Naive thymus-derived CD4-positive, alpha-beta T cell (primary cell): ENCODE measurements at places on chromosomes 7 and 10. TPM values are rescaled to one million over a fixed set of nuclear protein-coding genes. Genes with fewer than 3 reads are reported as not detected.

The PNLIP gene
- polyA plus RNA-seq = not detected

DNA sequence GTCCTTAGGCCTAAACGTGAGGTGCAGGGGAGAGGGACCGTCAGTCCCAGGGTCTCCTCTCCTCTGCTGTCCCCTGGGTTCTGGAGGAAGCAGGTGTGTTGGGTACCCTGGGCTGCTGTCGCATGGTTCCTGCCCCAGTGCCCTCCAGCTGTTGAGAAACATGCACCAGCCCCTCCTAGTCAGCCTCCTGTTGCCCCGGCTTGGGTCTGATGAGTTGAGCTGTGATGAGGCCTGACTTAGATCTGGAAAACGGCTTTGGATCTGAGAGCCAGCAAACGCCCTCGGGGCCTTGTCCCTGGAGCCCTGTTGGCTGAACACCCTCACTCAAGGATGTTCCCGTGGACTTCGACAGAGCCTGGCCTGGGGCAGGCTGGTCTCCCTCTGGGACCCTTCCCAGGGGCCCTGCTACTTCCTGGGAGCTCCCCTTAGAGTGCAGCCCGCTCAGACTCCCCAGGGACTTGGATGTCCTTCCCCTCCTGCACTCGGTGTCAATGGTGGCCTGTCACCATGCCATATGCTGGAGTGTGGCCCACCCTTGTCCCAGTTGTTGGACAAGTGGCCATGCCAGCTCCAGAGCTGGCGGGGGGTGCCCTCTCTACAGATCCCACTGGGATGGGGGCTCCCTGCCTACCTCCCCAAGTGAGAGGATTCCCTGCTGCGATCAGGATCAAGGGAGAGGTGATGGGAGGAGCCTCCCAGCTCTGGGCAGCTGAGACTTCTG is 12.3 kb downstream of the ZNF316 start:
- no peak for DNase-seq
- H3K27ac ChIP-seq = no peak overlapping the region
- no peak overlapping the region for H3K4me3 ChIP-seq
- H3K4me1 ChIP-seq = no peaks in the 10 kb centered on the region
- no peaks in the 10 kb centered on the region for H3K27me3 ChIP-seq

GRCh38 chr10:32273336-32273735 is 73.6 kb downstream of the EPC1 start:
- H3K4me1 ChIP-seq = no peaks in the 10 kb centered on the region
- H3K4me3 ChIP-seq = no peak overlapping the region
- no peak overlapping the region for H3K27ac ChIP-seq
- no peak for DNase-seq
- H3K36me3 ChIP-seq = peaks cover 65% of the 10 kb centered on the region
- no peaks in the 10 kb centered on the region for H3K27me3 ChIP-seq

DNA sequence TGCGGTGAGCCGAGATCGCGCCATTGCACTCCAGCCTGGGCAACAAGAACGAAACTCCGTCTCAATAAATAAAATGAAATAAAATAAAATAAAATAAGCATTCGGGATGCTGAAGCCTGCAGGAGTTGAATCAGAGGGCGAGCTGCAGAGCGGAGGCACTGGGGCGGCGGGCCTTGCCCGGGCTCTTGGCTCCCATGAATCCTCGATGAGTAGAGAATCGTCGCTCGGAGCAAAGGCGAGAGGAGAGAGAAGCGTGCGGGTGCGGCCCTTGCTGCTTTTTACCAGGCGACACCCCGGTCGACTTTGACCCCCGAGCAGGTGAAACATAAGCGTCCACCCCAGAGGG is 168.3 kb downstream of the UBE2H start:
- no peak overlapping the region for H3K4me3 ChIP-seq
- no peak overlapping the region for H3K27ac ChIP-seq
- DNase-seq = no peak

- H3K4me3 ChIP-seq = no peak overlapping the region
- H3K27ac ChIP-seq = no peak overlapping the region
- peaks cover 5% of the 10 kb centered on the region for H3K36me3 ChIP-seq
- DNase-seq = no peak
- no peaks in the 10 kb centered on the region for H3K4me1 ChIP-seq
- H3K27me3 ChIP-seq = no peaks in the 10 kb centered on the region
Measured at GRCh38 chr7:22851145-22851544, 28.5 kb upstream of the TOMM7 start.

The PCLO gene
- polyA plus RNA-seq = not detected

DNA sequence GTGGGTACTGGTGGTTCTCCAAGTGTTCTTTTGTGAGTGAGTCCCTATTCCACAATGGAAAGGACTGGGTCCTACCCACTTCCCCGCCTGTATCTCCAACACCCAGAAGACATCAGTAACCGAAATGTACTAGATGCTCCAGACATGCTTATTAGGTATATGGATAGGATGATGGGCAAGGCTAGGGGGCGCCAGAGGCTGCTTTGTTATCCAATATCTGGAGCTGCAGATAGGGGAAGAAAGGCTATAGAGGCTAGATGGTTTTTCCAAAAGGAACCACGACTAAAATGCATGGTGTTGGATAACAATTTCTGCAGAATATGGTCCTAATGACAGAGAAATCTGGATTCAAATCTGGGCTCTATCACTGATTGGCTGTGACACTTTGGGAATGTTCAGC is 56.2 kb upstream of the TM9SF3 start:
- H3K36me3 ChIP-seq = no peaks in the 10 kb centered on the region
- H3K27ac ChIP-seq = no peak overlapping the region
- H3K4me3 ChIP-seq = no peak overlapping the region
- H3K27me3 ChIP-seq = no peaks in the 10 kb centered on the region
- DNase-seq = no peak

The TRIL gene
- not detected for polyA plus RNA-seq

- no peak overlapping the region for H3K27ac ChIP-seq
- H3K36me3 ChIP-seq = no peaks in the 10 kb centered on the region
- H3K4me3 ChIP-seq = no peak overlapping the region
- DNase-seq = no peak
- no peaks in the 10 kb centered on the region for H3K27me3 ChIP-seq
Measured at GRCh38 chr7:109479388-109479787, 909.7 kb downstream of the DNAJB9 start.

The ZNF518A gene
- 17.6 TPM for polyA plus RNA-seq

The FAM25G gene
- polyA plus RNA-seq = not detected

DNA sequence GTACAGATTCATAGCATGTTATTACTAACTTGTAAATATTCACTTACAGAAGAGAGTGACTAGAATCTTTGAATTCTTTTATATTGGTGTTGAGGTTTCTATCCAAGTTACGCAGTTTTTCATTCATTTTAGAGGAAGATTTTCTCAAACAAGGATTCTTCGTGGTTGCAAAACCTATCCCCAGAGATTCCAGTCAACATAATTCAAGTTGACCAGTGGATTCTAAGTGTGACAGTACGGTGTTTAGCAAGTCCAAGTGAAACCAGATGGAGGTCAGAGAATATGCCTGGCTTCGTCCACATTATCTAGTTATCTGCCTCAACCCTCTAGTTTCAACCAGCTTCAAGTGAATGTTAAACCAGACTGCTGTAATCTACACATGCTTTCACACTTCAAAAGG is 131.9 kb downstream of the SDK1 start:
- no peaks in the 10 kb centered on the region for H3K4me1 ChIP-seq
- no peaks in the 10 kb centered on the region for H3K27me3 ChIP-seq
- no peak for DNase-seq
- no peaks in the 10 kb centered on the region for H3K36me3 ChIP-seq
- no peak overlapping the region for H3K27ac ChIP-seq

DNA sequence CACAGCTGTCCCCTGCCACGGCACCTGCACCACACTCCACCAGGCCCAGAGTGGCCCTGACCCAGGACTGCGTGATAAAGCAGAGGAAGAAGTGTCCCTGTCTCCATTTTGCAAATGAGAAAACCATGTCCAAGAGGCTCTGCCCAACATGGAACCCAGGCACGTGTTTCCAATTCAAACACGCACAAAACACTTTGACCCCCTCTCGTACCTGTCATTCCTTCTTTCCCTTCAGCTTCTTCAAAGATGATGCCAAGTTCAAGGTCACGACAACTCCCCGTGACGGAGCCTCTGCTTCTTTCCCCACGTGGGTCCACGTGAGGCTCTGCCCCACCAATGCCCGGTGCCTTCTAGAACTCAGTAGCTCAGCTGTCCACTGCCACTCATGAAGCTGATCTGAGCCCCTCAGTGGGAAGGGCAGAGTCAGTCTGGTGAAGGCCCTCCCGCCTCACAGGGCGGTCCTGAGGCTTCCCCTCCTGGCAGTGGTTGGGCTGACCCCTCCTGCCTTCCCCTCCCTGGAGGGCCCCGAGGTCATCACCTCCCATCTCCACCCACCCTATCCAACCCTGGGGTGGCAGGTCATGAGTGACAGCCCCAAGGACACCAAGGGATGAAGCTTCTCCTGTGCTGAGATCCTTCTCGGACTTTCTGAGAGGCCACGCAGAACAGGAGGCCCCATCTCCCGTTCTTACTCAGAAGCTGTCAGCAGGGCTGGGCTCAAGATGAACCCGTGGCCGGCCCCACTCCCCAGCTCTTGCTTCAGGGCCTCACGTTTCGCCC is 19.0 kb downstream of the CALML5 start:
- no peak overlapping the region for H3K27ac ChIP-seq
- no peak for DNase-seq
- H3K27me3 ChIP-seq = no peaks in the 10 kb centered on the region
- H3K4me3 ChIP-seq = no peak overlapping the region

The ADCY1 gene
- polyA plus RNA-seq = 0.01 TPM

GRCh38 chr10:6465854-6466601 is 114.0 kb downstream of the PRKCQ start:
- H3K27ac ChIP-seq = no peak overlapping the region
- H3K4me3 ChIP-seq = no peak overlapping the region
- no peak for DNase-seq
- H3K36me3 ChIP-seq = peaks cover 38% of the 10 kb centered on the region
- no peaks in the 10 kb centered on the region for H3K27me3 ChIP-seq

The ANKIB1 gene
- polyA plus RNA-seq = 5.8 TPM

DNA sequence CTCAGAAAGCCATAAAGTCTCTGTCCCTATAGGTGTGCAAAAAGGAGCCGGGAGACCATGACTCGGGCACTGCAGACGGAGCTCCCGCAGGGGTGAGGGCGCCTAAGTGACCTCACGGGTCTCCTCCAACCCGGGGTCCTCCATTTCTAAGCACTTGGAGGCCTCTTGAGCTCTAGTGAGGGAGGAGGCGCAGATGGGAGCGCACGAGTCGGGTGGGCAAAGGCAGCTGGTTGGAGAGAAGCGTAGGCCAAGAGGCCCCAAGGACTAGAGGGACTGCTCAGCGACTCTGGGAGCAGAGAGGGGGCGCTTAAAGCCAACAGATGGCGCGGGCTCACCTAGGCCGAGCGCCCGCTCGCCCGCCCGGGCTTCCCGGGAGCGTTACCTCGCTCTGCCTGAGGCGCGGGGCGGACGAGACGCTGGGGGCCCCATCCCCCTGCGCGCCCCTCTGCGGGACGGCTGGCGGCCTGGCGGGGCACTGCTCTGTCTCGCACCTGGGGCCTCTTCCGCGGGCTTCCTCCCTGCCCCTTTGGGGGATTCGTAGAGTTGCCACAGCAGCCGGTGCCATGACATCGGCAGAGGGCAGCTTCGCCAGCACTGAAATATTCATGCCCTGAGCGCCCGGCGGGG is 523 bp upstream of the CDH23 start:
- no peak for DNase-seq
- H3K4me3 ChIP-seq = peak overlapping the region; percentile 24
- H3K27ac ChIP-seq = no peak overlapping the region
- no peaks in the 10 kb centered on the region for H3K27me3 ChIP-seq

The OPN1SW gene
- polyA plus RNA-seq = not detected

GRCh38 chr10:16652154-16652553 is 130.5 kb upstream of the C1QL3 start:
- no peak overlapping the region for H3K4me3 ChIP-seq
- H3K27me3 ChIP-seq = no peaks in the 10 kb centered on the region
- DNase-seq = no peak
- H3K4me1 ChIP-seq = no peaks in the 10 kb centered on the region
- H3K27ac ChIP-seq = no peak overlapping the region
- no peaks in the 10 kb centered on the region for H3K36me3 ChIP-seq

GRCh38 chr10:17028798-17029197 is 100.8 kb downstream of the CUBN start:
- no peaks in the 10 kb centered on the region for H3K27me3 ChIP-seq
- peaks cover 61% of the 10 kb centered on the region for H3K4me1 ChIP-seq
- H3K4me3 ChIP-seq = peak overlapping the region; percentile 46
